Stimulated activated naive CD8-positive, alpha-beta T cell treated with anti-CD3 and anti-CD28 coated beads, Interleukin-15, amount 100 ng/mL, for 72 hours (primary cell): ENCODE measurements at places on chromosomes 13 and 19.

- no peak for DNase-seq
These were observed 7.9 kb downstream of the TLE5 start for GRCh38 chr19:3054265-3054971.

GRCh38 chr13:35733827-35734226 is 257.3 kb upstream of the MAB21L1 start:
- DNase-seq = no peak

DNA sequence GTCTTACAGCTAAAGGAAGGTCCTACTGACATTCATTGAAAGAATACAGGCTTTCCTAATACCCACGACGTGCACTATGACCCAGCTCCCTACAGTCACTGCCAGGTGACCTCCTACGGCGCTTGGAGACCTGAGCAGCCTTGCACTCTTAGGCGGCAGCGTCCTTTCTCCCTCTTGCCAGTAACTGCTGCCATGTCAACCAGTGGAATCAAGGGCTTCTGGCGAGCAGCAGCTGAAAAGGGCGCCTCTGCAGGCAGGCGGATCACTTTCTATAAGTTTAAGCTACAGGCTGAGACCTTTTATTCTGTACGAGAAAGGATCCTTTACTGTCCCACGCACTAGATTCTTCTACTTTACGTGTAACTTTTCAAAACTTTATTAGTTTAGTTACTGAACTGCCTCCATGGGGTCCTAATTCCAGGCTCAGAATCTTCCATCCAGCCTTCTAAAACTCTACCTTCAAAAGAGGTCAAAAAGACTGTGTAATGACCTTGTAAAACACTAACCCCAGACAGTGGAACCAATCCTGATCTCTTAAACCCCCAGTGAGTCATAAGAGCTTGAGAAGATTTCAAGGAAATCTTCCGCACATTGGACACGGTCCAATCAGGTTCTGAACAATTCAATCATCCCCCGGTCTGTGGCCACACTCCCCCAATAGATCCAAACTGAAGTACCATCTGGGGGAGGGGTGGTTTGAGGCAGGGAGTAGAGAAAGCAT is 1.9 kb downstream of the KCTD12 start:
- DNase-seq = peak; percentile 20

DNA sequence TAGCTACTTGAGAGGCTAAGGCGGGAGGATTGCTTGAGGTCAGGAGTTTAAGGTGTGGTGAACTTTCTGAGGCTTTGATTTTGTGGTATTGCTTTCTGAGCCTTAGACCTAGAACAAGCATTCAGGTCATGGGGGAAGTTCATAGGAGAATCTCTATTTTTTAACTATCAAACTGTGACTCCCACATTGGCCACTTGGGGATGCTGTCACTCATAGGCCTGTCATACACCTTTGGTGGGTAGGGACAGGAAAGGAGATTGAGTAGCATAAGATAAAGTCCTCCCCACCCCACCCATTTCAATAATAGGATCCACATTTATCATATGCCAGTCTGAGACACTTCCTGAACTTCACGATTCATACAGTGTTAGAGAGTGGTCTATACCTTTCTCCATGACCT is 41.9 kb upstream of the PSG2 start:
- no peak for DNase-seq

DNA sequence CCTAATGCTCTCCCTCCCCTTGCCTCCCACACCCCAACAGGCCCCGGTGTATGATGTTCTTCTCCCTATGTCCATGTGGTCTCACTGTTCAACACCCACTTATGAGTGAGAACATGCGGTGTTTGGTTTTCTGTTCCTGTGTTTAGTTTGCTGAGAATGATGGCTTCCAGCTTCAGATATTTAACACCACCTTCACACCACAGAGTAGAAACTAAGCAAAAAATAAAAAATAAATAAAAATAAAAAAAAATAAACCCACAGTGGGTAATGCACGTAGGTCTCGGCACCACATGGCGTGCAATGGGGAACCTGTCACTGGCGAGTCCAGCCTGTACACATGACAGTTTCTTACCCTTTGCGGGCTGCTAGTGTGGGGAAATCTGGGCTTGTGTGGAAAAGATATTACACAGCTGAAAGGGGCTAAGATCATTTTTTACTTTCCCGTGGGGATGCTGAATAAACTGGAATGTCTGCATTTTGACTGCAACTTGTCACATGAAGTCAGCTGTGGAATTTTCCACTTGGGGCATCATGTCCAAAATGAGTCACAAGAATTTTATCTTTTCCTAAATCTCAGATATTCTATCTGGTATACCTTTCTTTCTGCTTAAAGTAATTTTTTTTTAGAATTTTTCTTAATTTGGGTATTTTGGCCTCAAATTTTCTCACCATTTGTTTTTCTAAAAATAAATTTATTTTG is 170.5 kb downstream of the IRS2 start:
- DNase-seq = no peak

- DNase-seq = no peak
These were observed 18.3 kb downstream of the GPC6 start for GRCh38 chr13:93244918-93245280.

- DNase-seq = no peak
These were observed 43.9 kb upstream of the FRY start for GRCh38 chr13:31987535-31988170.

DNA sequence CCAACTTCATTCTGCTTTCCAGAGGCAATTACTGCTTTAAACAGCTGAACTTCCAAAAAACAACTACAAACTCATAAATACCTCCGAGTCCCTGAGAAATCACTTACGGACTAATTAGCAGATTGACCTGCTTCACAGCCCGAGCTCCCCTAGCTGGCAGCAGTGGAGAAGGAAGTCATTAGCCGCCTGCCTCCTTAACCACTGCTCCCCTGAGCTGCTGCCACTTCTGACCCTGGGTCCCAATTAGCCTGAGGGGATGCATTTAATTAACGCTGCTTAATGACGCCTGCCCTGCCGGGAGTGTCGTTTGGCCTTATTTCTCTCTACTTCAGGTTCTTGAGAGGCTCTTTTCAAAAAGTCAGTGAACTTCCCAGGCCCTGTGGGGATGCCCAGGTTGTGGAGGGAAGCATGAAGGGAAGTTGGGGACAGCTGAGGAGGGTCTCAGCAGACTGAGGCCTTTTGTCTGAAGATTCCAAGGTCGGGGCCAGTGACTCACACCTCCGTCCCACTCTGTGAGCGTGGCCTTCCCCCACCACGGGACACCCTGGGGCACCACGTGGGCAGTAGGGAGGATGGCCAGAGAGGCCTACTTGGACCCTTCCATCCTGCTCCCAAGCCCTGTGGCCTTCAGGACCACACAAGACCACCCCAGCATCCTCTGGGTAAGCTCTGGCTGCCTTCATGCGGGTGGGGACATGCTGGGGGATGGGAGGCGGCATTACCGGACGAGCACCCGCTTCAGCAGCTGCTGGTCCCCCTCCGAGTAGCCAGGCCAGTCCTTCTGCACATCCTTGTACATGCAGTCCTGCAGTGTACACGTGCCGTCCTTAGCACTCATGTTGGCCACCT is 19.8 kb upstream of the ISYNA1 start:
- DNase-seq = no peak

DNA sequence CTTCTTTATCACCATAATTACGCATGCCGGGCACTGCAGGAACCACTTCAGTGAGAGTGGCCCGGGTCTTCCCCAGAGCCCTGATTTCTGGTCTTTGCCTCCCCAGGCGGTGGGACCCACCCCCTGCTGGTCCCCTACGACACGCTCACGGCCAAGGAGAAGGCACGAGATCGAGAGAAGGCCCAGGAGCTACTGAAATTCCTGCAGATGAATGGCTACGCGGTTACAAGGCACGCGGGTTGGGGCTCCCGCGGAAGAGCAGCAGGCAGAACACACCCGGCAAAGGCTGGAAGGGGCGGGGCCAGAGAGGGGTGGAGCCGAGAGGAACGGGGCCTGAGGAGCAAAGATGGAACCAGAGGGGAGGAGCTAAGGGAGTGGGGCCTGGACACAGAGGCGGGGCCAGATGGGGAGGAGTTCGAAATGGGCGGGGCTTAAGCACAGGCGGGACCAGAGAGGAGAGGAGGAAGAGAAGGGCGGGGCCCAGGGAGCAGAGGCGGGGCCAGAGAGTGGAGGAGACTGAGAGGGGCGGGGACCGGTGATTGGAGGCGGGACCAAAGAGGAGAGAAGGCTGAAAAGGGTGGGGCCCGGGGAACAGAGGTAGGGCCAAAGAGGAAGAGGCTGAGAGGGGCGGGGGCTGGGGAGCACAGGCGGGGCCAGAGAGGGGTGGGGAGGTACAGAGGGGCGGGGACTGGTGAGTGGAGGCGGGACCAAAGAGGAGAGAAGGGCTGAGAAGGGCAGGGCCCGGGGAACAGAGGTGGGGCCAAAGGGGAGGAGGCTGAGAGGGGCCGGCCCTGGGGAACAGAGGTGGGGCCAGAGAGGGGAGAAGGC is 73.4 kb downstream of the RYR1 start:
- DNase-seq = peak; percentile 93
